Anterior cingulate cortex (tissue), 58 donors: ENCODE measurements at places on chromosomes 3 and 15.

DNA sequence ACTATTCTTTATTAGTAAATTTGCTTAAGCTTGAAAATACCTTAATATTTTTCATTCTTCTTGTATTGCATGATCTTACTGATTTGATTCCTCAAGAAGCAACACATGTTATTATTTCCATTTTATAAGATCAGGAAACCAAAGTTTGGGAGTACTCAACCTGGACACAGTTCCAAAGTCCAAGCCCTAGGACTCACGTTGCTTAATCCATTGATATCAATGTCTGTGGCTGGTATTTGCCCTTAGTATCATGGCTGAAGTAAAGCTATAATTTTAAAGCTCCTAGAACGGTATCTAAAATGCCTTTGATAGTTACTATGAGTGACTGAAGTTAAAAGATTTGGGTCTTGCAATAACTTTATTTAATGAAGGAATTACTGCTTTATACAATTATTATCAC lies 1045.3 kb downstream of the TUSC7 start:
- no peak for DNase-seq

- DNase-seq: no peak
Observed at GRCh38 chr3:77539014-77539413, 499.1 kb downstream of the ROBO2 start.

DNA sequence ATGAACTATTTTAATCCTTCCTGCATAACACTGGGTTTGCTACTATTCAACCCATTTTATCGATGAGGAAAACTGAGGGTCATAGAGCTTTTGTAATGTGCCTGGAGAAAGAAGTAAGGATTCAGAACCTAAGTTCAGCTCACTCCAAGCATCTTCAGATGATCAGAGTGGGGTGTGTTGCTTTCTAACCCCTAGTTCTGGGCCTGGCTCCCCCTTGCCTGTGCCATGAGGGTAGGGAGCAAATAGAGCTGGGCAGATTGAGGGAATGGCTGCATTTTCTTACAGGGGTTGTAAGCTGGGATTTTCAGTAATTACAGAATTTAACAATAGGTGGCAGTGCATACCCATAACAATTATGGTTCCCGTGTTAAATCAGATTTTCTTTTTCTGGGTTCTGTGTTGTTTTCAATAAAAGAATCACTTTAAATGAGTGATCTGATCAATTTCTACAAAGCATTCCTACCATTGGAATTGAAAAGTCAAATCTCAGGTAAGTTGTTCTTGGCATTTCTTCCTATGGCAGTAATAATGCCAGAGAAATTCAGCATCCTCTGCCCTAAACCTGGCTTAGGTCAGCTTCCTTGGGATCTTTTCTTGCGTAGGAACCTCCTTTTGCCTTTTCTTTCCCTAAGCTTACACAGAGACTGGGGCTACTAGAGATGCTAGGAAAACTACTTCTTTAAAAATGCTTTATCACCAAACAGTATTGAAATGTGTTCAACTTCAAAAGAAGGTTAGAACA lies 103.8 kb upstream of the IL12A start:
- no peak for DNase-seq

DNA sequence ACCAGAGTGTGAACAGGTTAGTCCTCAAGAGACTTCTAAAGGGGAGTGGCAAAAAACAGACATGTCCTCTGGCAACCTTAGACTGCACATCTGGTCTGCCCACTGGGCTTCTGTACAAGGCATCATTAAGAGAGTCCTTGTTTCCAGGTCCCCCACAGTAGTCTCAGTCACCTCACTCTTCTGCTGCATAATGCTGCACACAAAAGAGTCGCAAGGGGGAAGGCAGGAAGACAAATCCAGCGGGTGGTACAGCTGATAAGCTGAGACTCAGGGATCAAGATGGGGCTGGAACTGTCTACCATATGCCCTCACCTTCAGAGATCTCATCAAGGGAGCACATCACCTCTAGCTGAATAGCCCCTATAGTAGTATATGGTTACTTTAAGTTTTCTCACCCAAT lies 27.4 kb upstream of the RPS17 start:
- no peak for DNase-seq
